ENCODE measurements at places on chromosomes 5 and 9.

DNA sequence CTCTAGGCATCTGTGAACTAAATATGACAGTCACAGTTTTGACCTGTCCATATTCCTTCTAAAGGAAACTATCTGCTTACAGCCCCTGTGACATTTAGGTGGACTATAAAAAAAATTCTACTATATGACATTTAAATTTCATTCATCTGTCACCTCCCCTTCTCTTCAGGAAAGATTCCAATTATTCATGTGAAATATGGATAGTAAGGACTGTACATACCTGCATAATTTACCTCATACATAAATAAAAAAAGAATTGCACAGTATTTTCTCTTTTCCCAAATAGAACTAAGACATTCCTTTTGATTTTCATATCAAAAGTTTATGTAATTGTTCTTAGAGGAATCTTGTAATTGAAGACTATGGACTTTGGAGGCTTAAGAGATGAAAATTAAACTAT, 192.3 kb upstream of the GRIN3A start:
- DNase-seq, result no peak

DNA sequence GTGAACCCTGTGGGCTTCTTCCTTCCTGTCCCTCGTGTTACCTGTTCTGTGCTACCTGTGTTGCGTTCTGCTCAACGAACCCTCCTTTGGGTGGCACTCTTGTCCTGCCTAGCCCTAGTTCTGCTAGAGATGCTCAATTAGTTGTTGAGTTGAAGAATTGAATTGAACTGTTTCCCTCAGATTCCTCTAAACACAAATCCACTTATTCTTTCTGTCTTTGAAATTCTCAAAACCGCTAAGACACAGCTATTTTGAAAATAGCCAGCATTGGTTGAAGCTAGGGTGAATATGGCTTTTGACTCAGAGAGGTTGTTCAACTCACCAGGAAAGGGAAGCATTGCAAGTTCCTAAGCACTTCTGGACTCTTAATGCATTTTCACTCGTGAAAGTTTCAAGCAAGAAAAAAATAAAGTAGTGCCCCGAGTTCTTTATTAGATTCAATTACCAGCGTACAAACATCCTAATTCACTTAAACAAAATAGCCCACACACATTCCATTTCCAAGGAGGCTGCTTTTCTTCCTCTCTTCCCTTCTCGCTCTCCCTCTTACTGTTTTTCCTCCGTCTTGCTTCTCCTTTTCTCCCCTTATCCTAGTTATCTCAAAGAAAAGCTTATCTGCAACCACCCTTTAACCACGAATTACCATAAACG, 642 bp upstream of the ITGA1 start:
- DNase-seq, result peak; percentile 18

DNA sequence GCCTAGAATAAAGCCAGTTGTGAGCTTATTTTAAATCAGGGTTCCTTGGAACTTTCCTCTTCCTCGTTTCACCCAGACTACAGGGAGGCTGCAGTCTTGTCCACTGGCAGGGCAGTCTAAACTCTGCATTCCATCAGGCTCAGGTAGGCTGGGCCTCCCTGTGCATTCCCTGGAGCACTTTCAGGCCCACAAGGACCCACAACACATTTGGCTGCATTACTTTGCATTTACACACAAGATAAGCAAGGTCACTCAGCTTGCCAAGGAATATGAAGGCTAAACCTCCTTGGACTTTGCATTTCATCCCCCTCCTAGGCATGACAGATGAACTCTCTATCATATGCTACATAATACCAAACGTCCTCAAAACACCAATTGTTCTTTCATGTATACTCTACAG, 104.2 kb downstream of the MARCHF3 start:
- no peak for DNase-seq

GRCh38 chr9:120659209-120659608, 55.1 kb downstream of the MEGF9 start:
- DNase-seq, result no peak

- DNase-seq, result no peak
These were observed 238.2 kb downstream of the TLE4 start for GRCh38 chr9:79809931-79810330.

DNA sequence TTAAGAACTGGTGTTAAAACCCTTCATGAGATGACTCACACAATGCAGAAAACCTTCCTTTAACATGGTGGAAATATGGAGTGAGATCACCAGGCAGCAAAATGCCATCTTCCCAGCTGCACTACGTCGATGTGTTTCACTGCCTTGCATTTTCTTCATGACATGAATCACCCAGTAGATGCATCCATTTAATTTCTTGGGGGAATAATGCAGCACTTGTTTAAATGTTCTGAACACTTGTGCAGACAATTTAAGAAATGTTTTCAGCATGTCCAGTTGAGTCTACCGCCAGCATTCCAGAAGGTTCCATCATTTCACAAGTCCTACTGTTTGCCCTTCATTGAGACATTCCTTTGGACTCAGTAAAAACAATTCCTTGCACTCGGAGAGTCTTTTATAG, 81.6 kb downstream of the ADAMTS16 start:
- DNase-seq, result no peak

- DNase-seq, result no peak
These were observed 1.5 kb downstream of the RORB start for GRCh38 chr9:74498621-74499095.

GRCh38 chr5:167731951-167732350, 559.5 kb upstream of the WWC1 start:
- DNase-seq, result no peak

DNA sequence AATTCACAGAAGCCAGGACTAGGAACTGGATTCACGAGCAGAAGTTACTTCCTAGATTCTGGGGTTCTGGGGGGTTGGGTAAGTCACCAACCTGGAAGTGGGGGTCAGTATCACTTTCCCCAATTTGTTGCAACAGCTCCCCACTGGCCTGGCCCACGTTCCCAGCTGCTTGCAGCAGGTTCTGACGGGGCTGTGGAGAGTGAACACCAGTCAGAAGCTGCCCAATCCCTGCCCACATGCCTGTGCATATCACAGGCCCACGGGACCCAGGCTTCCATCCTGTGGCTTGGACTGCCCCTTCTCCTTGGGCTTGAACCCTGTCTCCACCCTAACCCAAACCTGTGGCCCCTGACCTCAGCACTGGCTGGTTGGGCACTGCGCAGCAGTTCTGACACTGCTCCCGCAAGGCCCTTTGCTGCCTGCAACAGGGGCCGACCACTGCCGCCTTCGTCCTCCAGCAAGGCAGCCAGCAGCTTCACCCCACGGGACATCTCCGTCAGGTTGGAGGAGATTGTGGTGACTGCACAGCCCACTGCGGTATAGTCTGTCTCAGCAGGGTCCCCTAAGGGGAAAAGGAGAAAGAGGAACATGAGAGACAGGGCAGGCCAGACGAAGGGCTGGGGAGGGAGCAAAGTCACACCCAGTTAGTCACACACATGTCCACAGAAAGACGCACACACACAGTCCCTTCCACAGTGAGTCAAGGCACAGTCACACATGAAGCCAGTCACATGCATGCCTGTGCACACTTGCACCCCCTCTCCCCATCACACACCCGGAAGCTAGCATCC, 13.1 kb downstream of the TLN1 start:
- no peak for DNase-seq

- no peak for DNase-seq
These were observed 191.9 kb downstream of the ZSWIM6 start for GRCh38 chr5:61523997-61524396.

GRCh38 chr5:143426437-143426991, 23.0 kb upstream of the NR3C1 start:
- DNase-seq, result no peak

DNA sequence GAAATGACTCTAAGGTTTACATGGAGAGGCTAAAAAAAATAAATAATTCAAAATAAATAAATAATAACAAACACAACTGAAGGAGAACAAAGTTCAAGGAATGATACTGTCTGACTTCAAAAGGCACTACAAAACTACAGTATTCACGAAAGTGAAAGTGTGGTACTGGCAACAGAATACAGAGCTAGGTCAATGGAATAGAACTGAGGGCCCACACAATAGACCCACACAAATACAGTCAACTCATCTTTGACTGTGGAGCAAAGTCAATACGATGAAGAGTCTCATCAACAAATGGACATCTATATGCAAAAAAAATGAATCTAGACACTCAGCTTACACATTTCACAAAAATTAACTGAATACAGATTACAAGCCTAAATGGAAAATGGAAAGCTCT, 75.3 kb downstream of the FBXW11 start:
- no peak for DNase-seq

- no peak for DNase-seq
These were observed 91.0 kb downstream of the HSPA4 start for GRCh38 chr5:133142782-133143181.

GRCh38 chr5:31573494-31574142, 41.5 kb downstream of the C5orf22 start:
- DNase-seq, result no peak

DNA sequence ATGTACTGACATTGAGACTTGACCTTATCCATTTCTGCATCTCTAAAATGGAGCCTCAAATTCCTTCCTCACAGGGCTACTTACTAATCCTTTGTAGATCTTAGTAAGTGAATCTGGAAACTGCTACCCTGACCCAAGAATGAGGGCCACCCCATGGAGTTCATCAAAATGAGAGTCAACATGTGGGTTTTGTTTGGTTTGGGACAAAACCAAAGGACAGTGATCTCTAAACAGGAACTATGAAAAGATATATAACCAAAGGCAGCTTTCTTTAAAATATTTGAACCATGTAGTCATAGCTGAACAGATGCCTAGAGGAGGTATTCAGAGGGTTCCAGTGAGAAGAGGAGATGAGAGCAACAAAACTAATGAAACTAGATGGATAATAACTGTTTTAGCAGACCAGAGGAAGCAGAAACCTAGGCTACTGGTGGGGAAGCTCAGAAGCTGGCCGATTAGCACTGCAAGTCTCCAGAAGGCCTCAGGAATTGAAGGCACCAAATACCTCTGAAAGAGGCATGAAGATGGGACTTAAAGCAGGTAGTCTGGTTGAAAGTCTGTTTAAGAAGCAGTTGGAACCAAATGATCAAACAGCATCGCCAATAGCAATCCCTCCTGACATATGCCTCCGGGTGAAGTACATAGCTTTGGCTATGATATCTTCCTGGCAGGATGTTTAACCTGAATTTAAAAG, 45.8 kb downstream of the THOC3 start:
- no peak for DNase-seq

- no peak for DNase-seq
These were observed 21.2 kb downstream of the RASGEF1C start for GRCh38 chr5:180187767-180188166.

DNA sequence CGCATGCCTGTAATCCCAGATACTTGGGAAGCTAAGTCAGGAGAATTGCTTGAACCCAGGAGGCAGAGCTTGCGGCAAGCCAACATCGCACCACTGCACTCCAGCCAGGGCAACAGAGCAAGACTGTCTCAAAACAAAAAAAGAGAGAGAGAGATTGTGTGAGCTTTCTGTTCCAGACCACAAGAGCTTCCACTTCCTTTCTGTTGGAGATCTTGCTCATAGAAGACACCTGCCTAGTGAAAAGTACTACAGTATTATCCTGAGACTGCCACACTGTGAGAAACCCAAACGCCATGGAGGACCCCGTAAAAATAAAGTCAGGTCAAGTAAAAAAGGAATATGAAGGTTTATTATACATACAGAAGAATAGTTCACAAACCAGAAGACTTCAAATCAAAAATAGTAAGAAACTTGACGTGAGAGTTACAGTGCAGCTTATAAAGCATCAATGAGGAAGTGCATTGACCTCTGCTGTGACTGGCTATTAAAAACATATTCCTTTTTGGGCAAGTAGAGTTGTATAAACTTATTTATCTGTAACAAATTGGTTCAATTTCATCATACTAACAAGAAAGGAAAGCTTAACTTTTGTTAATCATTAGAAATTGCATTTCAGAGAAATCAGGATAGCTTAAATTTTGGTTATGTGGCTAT, 4.3 kb upstream of the EMB start:
- no peak for DNase-seq

GRCh38 chr5:171205375-171205774, 103.7 kb upstream of the TLX3 start:
- DNase-seq, result no peak

GRCh38 chr5:120217001-120217400, 247.1 kb upstream of the PRR16 start:
- DNase-seq, result no peak

- no peak for DNase-seq
These were observed 461.9 kb upstream of the PAPPA start for GRCh38 chr9:115691693-115692092.

GRCh38 chr5:134100283-134101091, 14.0 kb upstream of the TCF7 start:
- DNase-seq, result peak; percentile 71

DNA sequence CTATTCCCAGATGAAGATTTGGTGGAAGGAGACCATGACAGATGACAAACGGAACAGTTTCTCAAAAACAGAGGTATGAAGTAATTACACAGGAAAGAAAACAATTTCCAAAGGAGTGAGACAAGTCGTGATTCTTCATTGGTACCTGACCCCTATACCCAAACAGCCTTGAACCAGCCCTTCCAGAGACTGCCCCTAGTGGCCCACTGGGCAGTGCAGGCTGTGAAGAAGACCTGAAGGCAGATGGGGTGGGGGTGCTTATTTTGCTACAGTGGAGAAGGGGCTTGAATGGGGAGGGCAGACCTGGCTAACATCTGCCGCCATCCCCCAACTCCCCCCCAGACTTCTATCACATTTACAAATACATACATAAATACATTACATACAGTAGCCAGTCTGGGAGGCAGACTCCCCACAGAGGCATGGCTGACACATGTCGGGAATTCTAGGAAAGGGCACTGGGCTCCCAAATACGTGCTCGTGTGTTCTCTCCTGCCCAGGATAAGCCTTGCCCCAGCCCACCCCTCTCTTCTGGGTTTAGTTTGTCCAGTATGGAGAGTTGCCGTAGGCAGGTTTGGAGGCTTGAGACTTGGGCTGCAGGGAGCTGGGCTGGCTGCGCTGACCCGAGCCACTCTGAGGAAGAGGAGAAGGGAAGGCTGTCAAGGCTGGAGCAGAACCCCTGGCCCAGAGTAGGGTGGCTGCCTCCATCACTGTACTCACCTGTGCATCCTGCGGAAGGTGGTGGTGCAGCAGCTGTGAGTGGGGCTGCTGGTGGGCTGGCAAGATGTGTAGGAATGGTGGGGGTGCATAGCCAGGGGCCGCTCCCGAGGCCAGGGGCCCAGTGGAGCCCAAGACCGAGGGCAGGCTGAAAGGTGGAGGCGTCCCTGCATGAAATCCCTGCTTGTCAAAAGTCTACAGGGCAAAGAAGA, 105.3 kb downstream of the UBE2R2 start:
- no peak for DNase-seq

- no peak for DNase-seq
These were observed 5.0 kb upstream of the CXXC5 start for GRCh38 chr5:139642891-139643871.

- no peak for DNase-seq
These were observed 185.9 kb downstream of the KIAA0825 start for GRCh38 chr5:94432499-94432898.

DNA sequence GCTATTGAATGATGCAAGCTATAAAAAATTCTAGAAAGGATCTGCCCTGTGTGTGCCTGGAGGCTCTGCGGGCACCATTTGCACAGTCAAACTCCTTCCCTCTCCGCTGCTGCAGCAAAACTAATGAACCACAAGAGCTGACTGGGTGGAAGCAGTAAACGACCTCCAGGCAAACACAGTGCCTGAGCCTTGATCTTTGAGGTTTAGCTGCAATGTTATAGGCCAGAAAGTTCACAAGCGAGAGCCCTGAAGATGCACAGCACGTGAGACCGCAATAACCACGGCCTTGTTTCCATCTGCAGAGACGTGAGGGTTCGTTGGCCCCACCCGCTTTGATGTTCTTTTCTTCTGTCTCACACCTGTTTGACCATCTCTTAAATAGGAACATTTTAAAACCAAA, 69.2 kb upstream of the S1PR3 start:
- DNase-seq, result peak; percentile 19
